ENCODE measurements at places on chromosomes 2 and 18.
A peak's percentile ranks its signal among the peaks of the same experiment; 100 is the strongest.

GRCh38 chr18:58992301-58993231 lies 127.9 kb downstream of the ZNF532 start:
- no peak for DNase-seq

DNA sequence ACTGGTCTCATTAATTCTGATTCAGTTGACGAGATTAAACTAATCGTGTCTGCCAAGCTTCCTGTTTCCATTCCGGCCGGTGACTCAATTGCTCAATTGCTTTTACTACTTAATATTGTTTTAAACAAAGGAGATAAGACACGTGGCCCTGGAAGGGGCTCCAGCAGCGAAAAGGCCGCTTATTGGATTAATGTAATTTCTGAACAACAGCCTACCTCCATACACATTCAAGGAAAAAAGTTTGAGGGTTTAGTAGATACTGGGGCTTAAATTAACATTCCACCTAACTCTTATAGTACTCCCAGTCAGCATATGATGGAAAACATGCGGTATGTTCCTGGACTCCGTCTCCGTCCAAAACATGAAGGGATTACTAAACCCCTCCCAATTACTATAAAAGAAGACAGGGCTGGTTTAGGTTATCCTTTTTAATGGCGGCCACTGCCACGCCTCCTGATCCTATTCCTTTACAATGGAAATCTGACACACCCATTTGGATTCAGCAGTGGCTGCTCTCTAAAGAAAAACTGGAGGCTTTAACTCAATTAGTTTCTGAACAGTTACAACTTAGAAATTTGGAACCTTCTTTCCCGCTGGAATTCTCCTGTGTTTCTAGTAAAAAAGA lies 27.1 kb downstream of the VPS54 start:
- no peak for DNase-seq

- no peak for DNase-seq
These were observed 44.3 kb upstream of the TGIF1 start for GRCh38 chr18:3405713-3406112.

- DNase-seq: no peak
These were observed 63.8 kb upstream of the BZW1 start for GRCh38 chr2:200747668-200748618.

DNA sequence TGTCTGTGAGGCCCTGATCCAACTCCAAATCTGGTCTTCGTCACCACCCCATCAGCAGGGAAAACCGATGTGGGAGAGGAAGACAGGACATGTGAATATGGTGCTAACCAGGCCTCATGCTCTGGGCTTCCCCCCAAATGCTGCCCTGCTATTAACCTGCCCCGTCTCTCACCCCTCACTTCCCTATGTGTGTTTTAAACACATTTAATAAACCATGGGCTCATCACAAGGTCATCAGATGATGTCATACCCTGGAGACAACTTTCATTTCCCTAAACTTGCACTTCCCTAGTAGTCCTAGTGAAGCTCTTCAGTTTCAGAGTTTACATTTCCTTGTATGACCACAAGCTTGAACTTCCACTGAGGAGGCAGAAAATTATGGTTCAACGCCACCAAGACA lies 49.9 kb downstream of the CD8B2 start:
- no peak for DNase-seq

DNA sequence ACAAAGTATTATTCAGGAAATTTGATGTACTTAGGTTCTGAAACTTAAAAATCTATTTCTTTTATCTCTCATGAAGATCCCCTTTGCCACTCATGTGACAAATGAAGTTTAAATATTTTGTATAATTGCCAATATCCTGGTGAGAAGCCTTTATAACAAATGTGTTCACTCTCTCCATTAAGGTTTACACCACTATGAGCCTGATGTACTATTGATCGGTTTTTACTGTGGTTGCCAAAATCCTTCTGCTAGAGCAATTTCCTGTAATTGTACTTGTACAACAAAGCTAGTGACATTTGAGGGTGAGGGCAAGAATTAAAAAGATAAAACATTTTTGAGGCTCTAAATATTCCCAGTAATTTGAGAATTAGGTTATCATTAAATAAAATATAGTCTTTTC lies 222.3 kb upstream of the CDH19 start:
- no peak for DNase-seq

DNA sequence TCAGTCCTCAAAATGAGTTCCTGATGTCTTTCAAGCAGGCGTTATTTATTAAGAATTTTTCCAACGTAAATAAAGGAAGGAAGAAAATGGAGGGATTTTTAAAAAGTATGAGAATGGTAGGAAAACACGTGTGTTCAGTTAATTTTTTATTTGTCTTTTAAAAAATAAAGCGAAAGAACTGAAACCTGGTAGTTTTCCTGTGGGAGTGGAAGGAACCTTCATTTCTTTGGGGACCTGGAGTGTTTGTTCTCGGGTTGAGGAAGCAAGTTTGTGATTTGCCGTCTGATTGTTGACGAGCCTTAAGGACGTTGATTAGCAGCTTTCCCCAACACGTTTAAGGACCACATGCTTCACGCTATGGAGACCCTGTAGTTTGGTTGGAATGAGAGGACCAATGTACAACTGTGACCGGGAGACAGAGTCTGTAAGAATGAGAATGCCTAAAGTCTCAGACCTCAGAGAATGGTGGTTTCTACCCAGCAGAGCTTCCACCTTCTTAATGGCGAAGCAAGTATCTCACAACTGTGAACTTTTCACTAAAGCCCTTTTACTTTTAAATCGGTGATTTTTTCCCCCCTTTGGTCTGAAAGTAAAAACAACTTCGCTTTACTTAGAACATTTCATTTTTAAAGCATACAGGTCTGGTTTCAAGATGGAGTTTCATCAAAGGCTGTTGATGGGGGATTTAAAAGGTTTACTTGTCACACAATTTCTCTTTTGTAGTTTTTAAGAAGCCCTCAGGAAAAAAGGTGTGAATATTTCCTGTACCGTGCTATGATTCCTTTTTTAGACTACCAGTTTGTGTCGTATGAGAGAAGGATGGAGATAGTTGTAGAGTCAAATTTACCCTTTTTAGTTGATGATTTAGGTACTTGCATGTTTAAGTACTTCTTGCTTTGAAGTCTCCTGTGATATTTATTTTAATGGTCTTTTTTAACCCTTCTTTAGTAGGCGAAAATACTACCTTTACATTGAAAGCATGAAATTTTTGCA lies 1.4 kb downstream of the TTC39C start:
- DNase-seq: no peak

- DNase-seq: no peak
These were observed 32.1 kb upstream of the SLC66A3 start for GRCh38 chr2:11123001-11123809.

DNA sequence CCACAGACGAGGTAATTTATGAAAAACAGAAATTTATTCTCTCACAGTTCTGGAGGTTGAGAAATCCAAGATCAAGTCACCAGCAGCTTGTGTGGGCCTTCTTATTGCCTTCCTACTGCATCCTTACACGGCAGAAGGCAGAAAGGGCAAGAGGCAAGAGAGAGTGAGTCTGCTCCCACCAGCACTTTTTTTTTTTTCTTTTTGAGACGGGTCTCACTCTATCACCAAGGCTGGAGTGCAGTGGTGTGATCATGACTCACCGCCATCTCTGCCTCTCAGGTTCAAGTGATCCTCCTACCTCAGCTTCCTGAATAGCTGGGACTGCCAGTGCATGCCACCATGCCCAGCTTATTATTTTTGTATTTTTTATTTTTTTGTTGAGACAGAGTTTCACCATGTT lies 78.5 kb upstream of the HK2 start:
- DNase-seq: no peak

DNA sequence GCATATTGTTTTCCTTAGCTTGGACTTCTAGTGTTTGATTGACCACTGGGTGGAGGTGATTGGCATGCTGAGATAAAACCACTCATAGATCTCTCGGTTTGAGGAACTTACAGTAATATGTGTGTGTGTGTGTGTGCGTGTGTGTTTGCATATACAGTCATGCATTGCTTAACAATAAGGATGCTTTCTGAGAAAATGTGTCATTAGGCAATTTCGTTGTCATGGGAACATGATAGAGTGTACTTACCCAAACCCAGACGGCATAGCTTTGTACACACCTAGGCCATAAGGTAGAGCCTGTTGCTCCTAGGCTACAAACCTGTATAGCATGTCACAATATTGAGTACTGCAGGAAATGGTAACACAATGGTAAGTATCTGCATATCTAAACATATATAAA lies 167.3 kb downstream of the NYAP2 start:
- peak; percentile 63 for DNase-seq

DNA sequence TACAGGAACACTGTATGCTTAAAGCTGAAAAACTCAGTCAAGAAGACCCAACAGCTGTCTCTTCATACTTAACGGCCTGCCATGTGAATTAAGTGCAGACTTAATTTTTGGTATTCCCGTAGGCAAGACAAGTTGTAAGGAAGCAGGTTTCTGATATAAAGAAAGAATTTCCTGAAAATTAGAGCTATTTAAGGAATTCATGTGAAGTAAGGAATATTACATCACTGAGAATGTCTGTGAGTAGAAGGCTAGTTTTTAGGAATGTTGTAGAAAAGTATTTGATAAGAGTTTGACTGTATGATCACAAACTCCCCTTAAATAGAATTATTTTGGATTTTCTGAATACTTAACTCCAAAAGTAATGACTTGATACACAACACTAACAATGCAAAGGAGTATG lies 51.0 kb downstream of the WDR33 start:
- no peak for DNase-seq

DNA sequence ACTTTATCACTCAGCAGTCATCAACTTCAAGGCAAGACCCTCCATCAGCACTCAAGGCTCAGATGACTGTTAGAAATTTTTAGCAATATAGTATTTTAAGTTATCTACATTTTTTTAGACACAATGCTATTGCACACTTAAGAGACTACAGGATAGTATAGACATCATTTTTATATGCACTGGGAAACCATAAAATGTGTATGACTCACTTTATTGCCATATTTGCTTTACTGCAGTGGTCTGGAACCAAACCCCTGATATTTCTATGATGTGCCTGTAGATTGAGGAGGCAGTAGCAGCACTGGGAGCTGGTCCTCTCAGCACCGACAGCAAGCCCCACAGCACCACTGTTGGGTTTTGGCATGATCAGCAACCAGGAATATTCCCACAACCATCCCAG lies 264.8 kb upstream of the HNRNPA3 start:
- no peak for DNase-seq

DNA sequence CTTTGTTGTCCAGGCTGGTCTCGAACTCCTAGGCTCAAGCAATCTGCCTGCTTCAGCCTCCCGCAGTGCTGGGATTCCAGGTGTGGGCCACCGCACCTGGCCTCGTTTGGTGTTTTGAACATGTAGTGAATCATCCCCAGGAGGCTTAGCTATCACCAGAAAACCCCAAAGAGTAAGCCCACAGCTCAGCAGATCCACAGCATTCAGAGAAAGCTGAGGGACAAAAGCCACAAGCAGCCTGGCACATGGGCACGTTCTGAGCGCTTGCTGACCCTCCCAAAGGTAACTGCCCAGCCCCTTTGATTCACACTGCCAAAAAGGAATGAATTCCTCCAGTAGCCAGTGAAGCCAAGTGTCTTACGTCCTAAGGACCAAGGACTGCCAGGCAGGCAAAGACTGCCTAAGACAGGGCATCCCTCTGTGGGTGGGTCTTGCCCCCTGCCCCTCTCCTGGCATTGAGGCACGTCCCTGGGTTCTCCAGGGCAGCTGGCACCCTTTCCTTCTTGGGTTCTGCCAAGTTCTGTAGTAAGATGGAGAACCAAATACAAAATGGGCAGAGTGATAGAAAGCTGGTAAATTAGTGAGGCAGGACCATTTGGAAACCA lies 31.7 kb downstream of the MBP start:
- no peak for DNase-seq

DNA sequence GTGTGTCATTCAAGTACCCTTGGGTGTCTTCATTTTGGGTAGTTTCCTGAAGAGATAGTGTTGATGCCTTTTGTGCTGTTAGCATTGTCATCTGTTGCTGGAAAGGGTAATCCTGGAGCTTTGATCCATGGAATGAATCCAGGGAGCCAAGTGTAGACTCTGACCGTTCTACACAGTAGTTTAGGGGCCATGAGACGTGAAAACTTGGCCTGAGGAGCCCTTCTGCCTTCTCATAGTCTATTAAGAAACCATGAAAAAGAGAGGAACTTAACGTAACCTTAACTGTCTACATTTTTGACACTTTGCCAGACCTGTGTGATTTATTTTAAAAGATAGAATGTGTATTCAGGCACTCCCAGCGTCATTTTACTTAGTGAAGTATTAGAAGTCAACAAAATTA lies 194.0 kb downstream of the BABAM2 start:
- DNase-seq: no peak

GRCh38 chr18:79634593-79635426 lies 44.8 kb upstream of the CTDP1 start:
- no peak for DNase-seq

- DNase-seq: no peak
These were observed 9.0 kb downstream of the SP140L start for GRCh38 chr2:230335864-230336506.

- DNase-seq: no peak
These were observed 123.3 kb downstream of the LTBP1 start for GRCh38 chr2:33069894-33070651.

- no peak for DNase-seq
These were observed 2149.8 kb upstream of the PIK3C3 start for GRCh38 chr18:39805218-39805617.

GRCh38 chr18:79429785-79430281 lies 34.1 kb downstream of the NFATC1 start:
- DNase-seq: no peak

GRCh38 chr2:19635951-19636510 lies 265.8 kb downstream of the TTC32 start:
- no peak for DNase-seq

- peak; percentile 38 for DNase-seq
These were observed at the start of gene SP5 for GRCh38 chr2:170715062-170715931. TSS of gene SP5 (plus strand) at chr2:170715337. CDS start at chr2:170715513, 176 bp downstream.

DNA sequence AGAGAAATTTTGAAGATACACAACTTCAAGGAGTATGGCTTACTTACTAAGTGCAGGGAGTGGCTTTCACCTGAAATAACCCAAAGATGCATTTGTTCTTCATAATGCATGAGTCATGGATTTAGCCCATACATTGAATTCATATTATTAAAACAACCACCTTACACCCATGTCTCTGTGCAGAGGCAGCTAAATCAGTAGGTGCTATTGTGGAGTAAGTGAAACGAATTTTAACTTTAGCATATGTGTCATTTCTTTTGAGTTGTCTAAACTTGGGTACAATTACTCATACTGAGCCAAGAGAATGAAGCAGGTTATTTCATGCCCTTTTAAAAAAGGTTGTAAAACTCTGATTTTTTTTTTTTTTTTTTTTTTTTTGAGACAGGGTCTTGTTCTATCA lies 11.0 kb upstream of the ANKRD29 start:
- no peak for DNase-seq

- DNase-seq: no peak
These were observed 41.9 kb downstream of the SCN9A start for GRCh38 chr2:166333801-166334200.

GRCh38 chr2:54271843-54272627 lies 16.0 kb upstream of the TSPYL6 start:
- no peak for DNase-seq

DNA sequence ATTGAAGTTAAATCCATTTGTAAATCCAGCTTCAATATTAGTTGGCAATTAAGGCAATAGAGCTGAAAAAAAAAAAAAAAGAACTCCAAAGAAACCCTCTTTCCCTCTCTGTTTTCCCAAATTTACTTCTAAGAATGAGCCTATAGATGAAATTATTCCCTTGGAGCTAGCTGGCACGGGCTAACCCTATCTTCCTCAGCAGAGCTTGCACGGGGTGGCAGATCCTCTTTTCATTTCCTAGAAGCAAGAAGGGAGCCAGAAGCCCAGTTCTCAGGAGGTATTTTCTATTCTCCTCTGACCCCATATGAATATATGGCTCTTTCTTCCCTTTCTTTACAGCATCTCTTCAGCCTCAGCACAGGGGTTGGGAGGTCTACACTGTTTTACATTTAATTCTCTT lies 426.0 kb downstream of the TGIF1 start:
- no peak for DNase-seq
